ENCODE measurements at places on chromosomes 2 and 18.

DNA sequence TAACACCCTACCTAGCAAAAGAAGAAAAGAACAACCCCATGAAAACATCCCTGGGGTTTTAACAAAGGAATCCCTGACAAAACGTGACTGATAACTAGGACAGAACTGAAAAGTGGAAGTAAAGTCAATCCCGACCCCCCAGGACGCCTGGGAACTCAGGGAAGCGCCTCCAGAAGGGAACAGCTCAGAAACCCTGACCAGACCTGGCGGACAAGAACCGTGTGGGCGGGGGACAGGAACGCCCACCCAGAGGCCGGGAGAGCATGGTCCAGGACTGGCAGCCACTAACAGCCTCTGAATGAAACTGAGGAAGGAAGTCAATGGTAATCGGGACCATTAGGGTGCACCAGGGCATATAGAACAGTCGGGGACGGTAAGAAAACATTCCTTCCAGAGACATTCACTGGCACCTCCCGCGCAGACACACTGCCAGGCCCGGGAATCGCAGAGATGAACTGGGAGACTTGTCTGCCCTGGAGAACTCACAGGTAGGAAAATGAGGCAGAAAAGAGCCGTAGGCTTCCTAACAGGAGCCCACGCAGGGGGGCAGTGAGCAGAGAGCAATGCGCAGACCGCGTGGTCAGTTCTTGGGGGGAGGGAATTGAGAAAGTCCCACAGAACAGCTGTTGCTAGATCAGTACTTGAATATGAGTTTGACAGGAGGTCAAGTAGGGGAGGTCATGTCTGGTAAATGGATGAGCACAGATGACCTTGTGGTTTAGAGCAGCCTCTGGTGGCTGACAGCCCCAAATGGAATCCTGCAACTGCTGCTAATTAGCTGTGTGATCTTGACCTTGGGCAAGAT, 1.3 kb upstream of the TBC1D8 start:
- peak; percentile 87 for DNase-seq

- DNase-seq: peak; percentile 67
Observed at GRCh38 chr2:227482638-227483340, 10.8 kb downstream of the AGFG1 start.

DNA sequence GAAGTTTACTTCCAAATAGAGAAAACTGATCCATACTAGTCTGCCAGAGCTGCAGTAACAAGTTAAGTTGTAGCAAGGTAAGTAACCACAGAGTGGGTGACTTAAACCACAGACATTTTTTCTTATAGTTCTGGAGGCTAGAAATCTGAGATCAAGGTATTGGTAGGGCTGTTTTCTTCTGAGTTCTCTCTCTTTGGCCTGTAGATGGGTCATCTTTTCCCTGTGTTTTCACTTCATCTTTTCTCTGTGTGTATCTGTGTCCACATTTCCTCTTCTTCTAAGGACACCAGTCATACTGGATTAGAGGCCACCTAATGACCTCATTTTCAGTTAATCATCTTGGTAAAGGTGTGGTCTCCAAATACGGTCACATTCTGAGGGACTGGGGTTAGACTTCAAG, 142.9 kb upstream of the MEX3C start:
- no peak for DNase-seq

DNA sequence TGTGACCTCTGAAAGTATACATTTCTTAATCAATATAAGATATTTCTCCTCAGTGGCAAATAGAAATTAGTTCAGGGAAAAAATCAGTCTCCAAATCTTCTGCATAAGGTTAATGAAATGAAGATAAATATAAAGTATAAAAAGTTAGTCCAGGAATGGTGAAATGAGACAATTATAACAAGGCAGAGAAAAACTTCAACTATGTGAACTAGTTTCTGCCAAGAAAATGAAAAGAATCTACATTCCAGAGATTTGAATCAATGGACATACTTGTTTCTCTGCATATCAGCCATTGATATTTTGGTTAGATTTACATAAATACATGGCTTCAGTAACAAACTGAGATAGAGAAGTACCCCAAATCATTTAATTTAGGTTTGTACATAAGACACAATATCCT, 249.0 kb downstream of the EXOC6B start:
- no peak for DNase-seq

DNA sequence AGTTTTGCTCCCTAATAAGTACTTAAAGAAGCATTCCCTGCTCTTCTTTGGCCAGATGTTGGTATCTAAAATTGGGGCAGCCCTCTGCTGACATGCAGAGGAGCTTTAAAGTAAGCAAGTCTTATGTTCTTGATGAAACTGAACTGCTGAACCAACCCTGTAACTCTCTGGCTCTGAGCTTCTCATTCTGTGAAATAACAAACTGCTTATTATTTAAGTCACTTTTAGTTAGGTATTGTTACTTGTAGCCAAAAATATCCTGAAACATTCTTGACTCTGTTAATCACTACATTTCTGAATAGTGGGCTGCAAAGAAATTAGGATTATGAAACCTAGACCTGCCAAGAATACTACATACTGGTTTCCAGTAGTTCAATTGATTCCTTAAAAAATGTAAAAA, 15.5 kb downstream of the PPP3R1 start:
- no peak for DNase-seq

Measured in hematopoietic multipotent progenitor cell treated with erythropoietin and hydrocortisone succinate and interleukin-3 and kit ligand, for 4 days (in vitro differentiated cells).